ENCODE measurements at places on chromosomes 3 and 15.

DNA sequence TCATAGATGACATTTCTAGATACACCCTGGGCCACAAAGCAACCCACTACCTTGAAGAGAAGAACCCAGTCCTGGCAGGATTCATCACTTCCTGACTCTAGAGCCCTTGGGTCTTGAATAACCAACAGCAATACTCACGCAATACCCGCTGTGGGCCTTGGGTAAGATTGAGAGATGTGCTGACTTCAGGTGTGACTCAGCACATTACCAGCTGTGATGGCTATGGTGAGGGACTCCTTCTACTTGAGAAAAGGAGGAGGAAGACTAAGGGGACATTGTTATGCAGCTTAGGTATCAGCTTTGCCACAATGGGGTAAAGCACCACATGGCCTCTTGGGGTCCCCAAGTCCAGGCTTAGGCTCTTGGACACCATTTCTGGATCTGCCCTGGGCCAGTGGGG, 14.9 kb downstream of the C3orf33 start:
- DNase-seq = peak; percentile 18

DNA sequence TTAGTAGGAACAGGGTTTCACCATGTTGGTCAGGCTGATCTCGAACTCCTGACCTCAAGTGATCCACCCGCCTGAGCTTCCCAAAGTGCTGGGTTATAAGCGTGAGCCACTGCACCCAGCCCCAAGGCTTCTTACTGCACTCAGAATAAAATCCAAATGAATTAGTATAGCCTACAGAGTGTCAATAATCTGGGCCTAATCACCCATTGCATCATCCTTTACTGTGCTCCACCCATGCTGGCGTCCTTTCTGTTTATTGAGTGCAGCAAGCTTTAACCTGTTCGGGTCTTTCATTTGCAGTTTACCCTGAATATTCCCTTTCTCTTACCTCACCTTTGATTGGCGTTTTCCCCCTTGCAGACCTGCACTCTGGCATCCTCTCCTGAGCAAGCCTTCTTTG, 77.7 kb downstream of the CEP63 start:
- DNase-seq = no peak

GRCh38 chr3:23877329-23877980, 39.3 kb downstream of the NKIRAS1 start:
- DNase-seq = no peak

DNA sequence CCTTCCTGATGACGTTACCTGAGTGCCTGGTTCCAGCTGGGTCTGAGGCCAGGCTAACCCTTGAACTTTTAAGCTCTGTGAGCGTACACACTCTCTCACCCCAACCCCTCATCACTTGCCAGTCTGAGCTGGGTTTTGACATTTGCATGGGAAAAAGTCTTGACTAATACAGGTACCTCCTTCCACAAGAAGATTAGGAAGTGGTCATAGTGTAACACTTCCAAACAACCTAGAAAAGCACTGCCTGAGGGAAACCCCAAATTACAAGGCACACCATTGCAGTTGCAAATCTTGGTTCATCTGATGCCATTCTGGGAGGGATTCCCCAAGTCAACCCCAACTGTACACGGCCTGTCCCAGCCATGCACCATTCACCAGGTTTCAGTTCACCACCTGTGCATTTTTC, 499.8 kb downstream of the FOXP1 start:
- peak; percentile 65 for DNase-seq

DNA sequence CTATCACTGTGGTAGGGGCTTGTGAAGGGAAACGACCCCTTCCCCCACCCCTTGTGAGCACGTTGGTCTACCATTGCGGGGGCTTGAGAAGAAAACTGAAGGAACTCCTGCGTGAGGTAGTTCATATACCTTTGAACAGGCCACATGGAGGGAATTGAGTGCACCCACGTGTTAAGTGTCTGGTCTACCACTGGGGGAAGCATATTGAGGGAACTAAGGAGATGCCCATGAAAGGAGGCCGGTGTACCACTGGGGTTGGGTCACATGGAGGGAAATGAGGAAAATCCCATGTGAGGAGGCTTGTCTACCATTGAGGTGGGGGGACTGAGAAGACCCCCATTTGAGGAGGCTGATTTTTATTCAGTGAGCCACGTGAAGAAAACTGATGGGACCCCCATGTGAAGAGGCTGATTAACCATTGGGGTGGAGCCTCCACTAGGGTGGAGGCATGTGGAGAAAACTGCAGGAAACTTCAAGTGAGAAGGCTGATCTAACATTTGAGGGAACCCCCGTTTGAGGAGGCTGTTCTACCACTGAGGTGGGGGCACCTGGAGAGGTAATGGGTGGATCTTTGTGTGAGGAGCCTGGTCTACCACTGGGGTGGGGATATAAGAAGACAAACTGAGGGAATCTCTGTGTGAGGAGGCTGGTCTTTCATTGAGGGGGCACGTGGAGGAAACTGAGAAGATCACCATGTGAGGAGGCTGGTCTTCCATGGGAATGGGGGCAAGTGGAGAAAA, 163.2 kb downstream of the FBLN2 start:
- no peak for DNase-seq

- no peak for DNase-seq
Measured at GRCh38 chr15:41017066-41017735, 63.9 kb downstream of the CHAC1 start.

DNA sequence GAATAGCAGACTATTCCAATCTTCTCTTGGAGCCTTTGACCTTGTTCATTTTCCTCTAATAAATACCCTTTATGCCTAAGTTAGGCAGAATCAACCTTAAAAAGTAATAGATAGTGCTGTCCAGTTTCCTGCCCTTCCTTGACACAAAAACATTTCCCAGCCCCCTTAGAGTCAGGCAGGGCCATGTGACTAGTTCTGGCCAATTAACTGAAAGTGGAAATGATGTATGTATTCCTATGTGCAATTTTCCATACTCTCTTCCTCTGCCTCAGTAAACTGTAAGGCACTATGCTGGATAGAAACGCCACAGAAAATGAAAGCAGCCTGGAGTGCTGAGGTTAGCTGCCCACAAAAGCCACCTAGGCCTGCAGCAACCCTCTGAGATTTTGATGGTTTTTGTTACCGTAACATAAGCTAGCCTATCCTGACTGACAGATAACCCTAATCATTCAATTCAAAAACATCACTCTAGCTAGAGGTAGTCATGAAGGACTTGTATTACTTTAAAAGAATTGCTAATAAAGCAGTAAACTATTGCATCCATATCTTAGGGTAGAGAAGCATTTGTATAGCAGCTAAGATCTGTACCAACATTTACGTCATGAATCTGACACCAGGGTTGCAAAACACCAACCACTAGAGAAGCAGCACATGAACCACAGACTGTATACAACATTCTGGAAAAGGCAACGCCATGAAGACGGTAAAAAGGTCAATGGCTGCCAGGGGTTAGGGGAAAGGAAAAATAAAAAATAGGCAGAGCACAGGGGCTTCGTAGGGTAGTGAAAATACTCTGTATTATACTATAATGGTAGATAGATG, 112.9 kb downstream of the ULK4 start:
- peak; percentile 38 for DNase-seq

DNA sequence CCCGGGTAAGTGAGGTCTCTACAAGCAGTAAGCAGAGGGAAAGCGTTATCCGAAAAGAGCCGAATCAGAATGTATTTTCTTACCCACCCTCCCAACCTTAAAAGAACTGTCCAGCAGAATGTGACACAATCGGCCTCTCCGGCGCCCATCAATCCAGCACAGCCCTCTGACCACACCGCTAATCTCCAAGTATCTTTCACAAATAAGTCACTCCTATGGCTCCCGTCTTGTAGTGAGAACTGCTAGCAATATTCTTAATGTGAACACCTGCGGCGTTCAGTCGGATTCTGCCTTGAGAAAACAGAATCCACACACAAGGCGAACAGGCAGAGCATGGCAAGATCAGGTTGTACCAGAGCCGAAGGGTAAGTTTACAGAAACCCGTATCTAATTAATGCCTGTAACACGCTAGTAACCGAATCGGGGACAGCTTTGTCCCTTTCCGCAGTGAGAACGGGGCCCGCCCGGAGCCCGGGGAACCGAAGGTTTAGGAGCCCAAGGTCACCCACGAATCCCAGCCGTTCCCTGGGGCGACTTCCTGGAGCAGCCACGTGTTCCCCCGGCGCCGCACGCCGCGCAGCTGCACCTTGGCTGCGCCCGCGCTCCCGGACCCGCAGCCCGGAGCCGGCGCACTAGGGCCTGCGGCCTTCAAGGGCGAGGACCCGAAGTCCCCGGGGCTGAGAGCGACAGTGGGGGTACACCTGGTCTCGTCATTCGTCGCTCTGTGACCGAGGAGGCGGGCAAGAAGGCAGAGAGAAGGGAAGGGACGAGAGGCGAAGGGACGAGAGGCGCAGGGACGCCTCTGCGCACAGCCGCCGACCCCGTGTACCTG, 672 bp downstream of the TFRC start:
- peak; percentile 73 for DNase-seq

DNA sequence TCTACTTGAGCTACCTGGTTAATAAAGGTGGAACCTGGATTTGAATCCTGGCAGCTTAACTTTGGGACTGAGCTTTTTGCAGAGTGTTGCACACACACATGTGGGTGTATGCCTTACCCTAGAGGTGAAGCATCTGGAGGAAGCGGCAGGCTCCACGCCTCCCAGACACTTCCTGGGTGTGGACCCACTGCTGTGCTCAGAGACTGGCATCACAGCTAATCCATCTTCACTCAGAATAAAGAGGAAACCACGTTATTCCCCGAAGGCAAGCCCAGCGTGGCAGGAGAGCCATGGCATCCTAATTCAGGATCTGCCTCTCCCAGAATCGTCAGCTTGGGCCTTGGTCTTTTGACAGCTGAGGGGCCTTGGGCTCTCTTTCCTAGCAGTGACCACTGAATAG, 25.5 kb downstream of the CCDC13 start:
- DNase-seq = peak; percentile 32

DNA sequence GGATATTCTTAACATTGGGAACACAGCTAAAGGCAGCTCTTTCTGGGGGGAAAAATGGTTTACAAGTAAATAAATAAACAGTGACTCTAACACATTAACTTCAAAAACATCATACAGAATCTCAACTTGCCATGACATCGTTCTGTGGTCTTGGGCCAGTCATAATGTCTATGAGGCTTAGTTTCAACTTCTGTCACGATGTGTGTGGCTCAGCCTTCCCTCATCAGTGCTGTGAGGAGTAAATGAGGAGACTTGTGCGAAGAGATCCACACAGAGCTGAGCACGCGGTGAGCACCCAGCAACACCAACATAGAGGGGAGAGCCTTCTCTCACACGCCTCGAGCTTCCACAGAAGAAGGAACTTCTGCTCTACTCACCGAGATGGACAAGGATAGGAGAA, 49.0 kb downstream of the DZIP1L start:
- DNase-seq = peak; percentile 74

Measured in activated CD4-positive, alpha-beta memory T cell treated with anti-CD3 and anti-CD28 coated beads for 36 hours (primary cell).